ENCODE measurements at places on chromosomes 7 and 10.

GRCh38 chr7:44291733-44292419 is 33.5 kb downstream of the CAMK2B start:
- DNase-seq, result no peak

GRCh38 chr10:6207658-6208057 is 4.9 kb downstream of the PFKFB3 start:
- DNase-seq, result no peak

GRCh38 chr7:108311446-108312168 is 144.6 kb downstream of the NRCAM start:
- no peak for DNase-seq

- DNase-seq, result no peak
These were observed 87.7 kb downstream of the TSPAN12 start for GRCh38 chr7:120770206-120770605.

DNA sequence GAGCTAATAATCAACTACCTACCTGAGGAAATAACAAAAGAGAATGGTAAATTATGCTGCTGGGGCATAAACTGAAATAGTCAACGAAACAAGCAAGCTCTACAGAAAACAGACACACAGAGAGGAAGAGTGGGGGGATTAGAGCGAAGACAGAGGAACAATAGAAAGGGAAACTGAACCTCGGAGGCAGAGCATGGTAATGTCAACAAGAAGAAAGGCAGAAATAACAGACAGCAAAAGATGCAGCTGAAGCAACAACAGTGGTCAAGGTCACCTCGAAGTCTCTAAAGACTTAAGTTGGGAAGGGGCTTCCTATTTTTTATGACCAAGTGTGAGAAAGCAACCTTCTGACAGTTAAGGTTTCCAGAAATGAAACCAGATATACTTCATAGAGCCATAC is 177.0 kb downstream of the ZNF438 start:
- no peak for DNase-seq

DNA sequence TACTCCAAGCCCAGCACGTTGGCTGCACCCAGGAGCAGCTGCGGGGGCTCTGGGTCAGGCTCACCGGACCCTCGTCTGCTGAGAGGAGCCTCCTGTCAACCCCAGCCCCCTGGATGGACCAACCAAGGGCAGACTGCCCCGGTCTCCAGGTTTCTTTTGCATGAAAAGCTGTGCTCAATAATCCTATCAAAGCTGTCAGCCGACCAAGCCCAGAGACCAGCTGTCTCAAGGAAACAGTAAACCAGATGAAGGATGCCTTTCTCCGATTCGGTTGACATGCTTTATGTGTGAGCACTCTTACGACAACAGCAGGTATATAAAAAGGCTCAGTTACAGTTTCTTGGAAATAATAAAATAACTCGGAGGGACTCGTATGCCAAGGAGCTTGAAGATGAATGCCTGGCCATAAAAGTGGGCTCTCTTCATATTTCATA is 71.6 kb upstream of the BAIAP2L1 start:
- DNase-seq, result no peak

- no peak for DNase-seq
These were observed 110.9 kb upstream of the LSM8 start for GRCh38 chr7:118072893-118073674.

DNA sequence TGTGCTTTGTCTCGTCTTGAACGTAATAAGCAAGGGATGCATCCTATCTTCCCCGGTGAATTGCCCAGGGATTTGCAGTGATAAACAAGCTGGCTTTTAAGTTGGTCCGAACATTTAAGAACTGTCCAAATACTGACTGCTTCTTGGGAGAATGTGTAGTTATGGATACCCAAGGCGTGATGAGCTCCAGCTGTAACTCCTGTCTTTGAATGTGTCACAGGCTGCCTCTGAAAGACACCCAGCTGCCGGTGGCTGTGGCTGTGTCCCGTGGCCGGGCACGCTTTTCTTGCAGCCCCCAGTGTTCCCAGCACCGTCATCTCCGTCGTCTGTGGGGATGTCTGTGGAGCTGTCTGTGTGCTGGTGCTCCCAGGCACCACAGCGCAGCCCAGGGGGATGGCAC is 118.1 kb downstream of the GLRX3 start:
- DNase-seq, result no peak

- DNase-seq, result no peak
These were observed 9.1 kb upstream of the CSGALNACT2 start for GRCh38 chr10:43128958-43129706.

GRCh38 chr7:86745013-86745745 is 101.5 kb downstream of the GRM3 start:
- DNase-seq, result peak; percentile 8

GRCh38 chr10:89651205-89651915 is 6.3 kb upstream of the PANK1 start:
- no peak for DNase-seq

DNA sequence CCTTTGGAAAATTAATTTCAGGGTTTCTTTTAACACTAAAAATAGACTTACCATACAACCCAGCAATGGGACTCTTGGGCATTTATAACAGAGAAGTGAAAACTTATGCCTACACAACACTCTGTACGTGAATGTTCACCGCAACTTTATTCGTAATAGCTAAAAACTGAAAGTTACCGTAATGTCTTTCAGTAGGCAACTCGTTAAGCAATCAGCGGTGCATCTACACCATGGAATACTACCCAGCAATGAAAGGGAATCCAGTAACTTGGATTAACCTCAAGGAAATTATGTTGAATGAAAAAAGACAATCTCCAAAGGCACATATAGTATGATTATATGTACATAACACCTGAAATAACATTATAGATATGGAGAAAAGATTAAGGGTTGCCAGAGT is 16.2 kb downstream of the CCDC3 start:
- DNase-seq, result no peak

DNA sequence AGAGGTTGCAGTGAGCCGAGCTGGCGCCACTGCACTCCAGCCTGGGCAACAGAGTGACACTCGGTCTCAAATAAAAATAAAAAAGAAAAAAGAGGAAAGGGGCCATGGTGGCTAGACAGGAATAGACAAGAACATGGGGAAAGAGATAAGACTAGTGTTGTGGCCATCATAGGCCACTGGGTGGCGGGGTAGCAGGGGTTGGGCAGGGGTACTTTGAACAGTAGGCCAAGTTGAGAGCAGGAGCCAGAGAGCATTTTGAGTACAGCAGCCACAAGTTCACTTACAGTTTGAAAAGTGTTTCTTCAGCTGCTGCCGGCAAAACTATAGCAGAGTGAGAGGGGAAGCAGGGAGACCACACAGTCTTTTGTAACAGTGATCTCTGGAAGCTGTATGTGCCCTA is 656.0 kb downstream of the CNTNAP2 start:
- no peak for DNase-seq

GRCh38 chr10:110786172-110786571 is 85.6 kb upstream of the PDCD4 start:
- DNase-seq, result no peak

GRCh38 chr7:102286237-102287110 is at the start of gene SH2B2:
TSS of gene SH2B2 (plus strand) at chr7:102286868. CDS start at chr7:102300551, 13,683 bp downstream.
- peak; percentile 41 for DNase-seq

DNA sequence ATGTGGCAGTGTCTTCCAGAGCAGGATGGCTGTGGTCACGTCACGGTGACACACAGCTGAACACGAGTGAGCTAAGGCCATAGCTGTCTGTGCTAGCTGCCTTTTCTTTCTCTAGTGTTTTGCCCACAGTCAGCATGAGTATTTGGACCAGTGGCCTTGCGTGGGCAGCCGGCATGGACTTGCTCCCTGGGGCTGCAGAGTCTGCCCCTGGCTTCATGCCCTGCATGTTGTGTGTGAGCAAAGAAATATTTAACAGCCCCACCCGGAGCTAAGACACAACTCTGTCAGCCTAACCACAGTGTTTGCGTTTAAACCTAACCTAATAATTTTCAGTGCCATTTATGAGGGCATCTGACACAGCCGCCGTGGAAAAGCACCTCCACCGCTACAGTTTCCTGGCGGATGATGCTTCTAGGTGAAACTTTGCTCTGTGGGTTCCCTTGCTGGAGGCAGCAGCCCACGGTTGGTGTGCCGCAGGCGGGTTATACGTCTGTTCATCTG is 14.6 kb downstream of the CHST12 start:
- DNase-seq, result no peak

GRCh38 chr10:93435621-93436397 is 46.3 kb downstream of the MYOF start:
- no peak for DNase-seq

DNA sequence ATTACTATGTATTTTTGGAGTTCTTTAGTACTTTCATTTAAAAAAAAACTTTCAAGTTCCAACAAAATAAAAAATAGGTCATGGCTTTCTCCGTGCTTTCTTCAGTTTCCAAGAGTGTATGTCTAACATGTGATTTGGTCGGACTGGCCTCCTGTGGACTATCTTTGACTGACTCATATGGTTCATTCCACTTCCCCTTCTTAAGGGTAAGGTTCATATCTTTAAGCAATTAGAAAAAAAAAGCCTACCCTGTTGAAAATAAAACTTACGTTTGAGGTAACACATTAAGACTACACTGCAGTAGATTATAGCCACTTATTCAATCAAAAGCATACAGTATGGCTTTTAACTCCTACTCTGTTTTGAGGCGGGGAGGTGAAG is 112.8 kb upstream of the AHR start:
- DNase-seq, result no peak

GRCh38 chr7:2023877-2024566 is 208.7 kb downstream of the MAD1L1 start:
- DNase-seq, result no peak

GRCh38 chr10:69696073-69696731 is 66.2 kb downstream of the FAM241B start:
- DNase-seq, result no peak

- DNase-seq, result no peak
These were observed 37.4 kb downstream of the MACROH2A2 start for GRCh38 chr10:70090013-70090412.

DNA sequence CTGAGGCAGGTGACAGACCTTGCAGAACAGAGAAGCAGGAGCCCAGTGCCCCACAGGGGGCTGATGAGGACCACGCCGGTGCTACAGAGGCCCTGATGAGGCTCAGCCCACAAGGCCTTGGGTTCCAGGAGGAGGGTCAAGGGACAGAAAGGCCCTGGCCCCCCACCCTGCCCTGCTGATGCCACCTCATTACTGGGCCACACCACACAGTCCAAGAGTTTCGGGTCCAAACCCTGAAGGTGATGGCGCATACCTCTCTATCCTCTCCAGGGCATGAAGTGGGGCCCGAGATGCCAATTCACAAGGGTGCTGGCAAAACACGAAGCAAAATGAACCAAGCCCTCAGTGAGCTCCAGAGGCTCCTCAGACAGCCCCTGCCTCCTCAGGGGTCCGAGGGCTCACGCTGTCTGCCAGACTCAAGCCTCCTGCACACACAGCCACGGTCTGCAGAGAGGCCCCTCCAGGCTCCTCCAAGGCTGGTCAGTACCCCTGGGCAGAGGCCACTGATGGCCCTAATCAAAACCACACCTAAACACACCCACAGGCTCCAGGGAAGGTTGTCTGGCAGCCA is 32.3 kb downstream of the RASGEF1A start:
- DNase-seq, result no peak

DNA sequence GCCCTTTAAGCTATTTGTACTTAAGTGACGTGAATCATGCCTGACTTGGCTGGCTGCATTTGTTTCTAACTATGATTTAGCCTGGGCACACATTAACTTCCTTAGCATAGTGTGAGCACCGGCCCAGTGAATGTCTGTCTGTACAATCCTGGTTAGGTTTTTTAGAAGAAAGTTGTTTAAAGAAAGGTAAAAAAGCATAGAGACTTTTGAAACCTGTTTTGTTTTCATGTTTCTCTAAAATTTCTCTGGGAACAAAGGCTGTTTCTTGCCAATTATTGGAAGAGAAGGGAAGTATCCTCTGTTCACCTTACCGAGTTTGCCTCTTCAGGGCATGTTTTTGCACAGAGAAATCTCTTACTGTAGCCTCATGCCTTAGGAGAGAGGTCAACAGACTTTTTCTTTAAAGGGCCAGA is 42.9 kb upstream of the MET start:
- no peak for DNase-seq

GRCh38 chr10:76382381-76382851 is 951.0 kb downstream of the LRMDA start:
- no peak for DNase-seq

DNA sequence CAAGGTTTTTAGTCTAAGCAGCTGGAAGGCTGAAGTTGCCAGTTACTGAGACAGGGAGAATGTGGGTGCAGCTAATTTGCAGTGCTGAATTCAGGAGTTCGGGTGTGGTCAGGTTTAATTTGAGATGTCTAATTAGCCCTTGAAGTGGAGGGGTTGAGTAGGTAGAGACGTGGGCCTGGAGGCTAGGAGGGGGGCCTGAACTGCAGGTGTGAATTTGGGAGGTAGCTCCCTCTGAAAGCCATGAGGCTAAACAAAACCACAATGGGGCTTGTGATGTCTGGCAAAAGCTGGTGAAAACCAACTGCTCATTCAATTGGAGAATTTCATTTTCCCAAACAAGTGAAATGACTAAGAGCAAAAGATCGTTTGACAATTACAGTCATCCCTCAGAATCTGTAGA is 246.0 kb upstream of the NFE2L3 start:
- peak; percentile 51 for DNase-seq

DNA sequence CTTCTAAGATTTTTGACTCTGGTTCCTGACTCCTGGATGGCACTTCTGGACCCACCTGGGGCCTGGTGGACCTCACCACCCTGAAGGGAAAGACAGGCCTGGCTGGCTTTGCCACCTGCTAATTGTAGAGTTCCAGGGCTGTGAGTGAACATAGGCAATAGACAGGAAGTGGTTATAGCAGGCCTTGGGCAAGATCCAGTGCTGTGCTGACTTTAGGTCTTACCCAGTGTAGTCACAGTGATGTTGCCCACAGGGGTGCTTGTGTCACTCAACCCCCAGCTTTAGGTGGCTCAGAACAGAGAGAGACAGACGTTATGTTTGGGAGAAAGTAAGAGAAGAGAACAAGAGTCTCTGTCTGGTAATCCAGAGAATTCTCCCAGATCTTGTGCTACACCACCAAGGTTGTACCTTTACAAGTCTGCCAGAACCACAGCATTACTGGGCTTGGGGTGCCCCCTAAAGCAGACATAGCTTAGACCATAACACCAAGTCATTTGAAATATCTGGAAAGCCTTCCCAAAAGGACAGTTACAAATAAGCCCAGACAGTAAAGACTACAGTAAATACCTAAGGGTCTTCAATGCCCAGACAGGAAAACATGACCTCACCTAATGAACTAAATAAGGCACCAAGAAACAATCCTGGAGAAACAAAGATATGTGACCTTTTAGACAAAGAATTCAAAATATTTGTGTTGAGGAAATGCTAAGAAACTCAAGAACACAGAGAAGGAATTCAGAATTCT is 303.4 kb downstream of the PCLO start:
- no peak for DNase-seq

All from NCI-H1105 treated with DMSO at 0.1 percent for 48 hours (cell line).